ENCODE measurements at places on chromosomes 1 and 21. TPM values are rescaled to one million over a fixed set of nuclear protein-coding genes. Genes with fewer than 3 reads are reported as not detected.

DNA sequence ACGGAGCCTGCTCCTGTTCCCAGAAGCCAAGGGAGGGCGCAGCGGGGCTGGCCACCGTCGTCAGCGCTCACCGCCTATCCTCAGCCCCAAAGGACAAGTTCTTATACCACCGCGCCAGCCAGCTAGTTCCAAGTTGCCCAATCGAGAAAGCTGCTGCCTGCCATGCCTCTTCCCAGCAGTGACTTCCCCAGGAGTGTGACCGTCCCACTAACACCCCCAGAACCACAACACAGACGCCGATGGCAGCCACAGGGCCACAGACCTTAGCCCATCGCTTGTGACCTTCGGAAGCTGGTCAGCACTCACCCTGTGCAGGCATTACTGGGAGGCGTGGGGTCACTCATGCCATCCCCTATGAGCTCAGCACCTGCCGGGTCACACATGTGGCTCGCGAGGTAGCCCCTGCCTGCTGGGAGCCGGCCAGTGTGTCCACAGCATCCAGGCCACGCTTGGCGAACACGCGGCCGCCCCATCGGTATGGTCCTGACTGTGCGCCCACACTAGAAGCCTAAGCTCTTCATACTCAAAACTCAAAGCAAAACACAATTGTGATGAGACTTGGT lies 20.1 kb downstream of the NADK start:
- no peak for DNase-seq
- no peak overlapping the region for H3K27ac ChIP-seq
- H3K4me3 ChIP-seq = no peak overlapping the region
- peaks cover 1% of the 10 kb centered on the region for H3K36me3 ChIP-seq
- no peaks in the 10 kb centered on the region for H3K27me3 ChIP-seq

The LDLRAD2 gene
- not detected for polyA plus RNA-seq

DNA sequence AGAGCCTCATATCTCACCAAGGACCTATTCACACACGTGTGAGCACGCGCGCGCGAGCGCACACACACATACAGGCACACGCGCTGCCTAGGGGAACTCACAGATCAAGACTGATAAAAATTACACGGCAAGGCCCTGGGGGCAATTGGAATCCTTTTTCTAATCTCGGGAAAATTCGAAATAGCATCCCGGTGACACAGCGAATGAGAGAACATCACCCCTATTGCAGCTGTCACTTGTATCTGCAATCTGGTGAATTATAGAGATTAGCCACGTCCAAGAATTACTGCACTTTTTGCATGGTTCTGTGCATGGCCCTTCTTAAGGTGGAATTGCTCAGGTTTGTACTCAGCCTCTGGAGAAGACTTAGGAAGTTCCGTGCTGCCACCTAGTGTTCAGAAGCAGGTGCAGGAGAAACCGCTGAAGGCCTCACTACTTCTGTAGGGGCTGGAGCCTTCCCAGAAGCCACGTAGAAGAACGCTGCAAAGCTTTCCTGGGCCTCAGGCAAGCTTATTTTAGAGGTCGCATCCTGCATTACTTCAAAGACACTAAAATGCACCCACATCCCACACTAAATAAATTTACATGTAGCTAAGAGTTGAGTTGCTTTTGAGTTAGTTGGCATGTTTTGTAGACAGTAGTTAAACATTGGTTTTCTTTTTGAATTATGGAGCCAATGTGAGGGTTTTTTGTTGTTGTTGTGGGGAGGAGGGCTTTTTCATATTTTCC lies 229.2 kb upstream of the CAMK1G start:
- no peak overlapping the region for H3K4me3 ChIP-seq
- no peaks in the 10 kb centered on the region for H3K27me3 ChIP-seq
- peak; percentile 17 for DNase-seq
- H3K36me3 ChIP-seq = no peaks in the 10 kb centered on the region
- H3K27ac ChIP-seq = no peak overlapping the region

The IL19 gene
- not detected for polyA plus RNA-seq

DNA sequence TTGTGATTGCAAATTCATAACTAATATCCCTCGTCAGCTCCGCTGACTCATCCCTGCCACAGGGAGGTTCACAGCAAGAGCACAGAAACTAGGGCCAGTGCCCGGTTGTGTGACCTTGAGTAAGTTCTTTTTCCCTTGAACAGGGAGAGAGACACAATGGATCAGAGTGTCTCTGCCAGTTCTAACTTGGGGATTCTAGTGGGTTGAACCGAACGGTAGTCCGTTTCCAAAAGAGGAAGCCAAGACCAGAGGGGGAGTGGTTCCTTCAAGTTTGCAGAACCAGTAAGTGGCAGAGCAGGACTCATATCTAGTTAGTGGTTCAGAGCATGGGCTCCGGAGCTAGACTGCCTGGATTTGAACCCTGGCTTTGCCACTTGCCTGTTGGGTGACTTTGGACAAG lies 4.9 kb upstream of the SHISA4 start:
- no peak overlapping the region for H3K27ac ChIP-seq
- no peaks in the 10 kb centered on the region for H3K36me3 ChIP-seq
- no peak overlapping the region for H3K4me3 ChIP-seq
- H3K4me1 ChIP-seq = peaks cover 5% of the 10 kb centered on the region
- DNase-seq = no peak

GRCh38 chr1:171852272-171852671 lies 11.0 kb downstream of the DNM3 start:
- no peak overlapping the region for H3K4me3 ChIP-seq
- H3K27ac ChIP-seq = no peak overlapping the region
- no peak for DNase-seq
- H3K36me3 ChIP-seq = peaks cover 3% of the 10 kb centered on the region

The PTPRF gene
- not detected for polyA plus RNA-seq

Data from naive thymus-derived CD8-positive, alpha-beta T cell (primary cell).